ENCODE measurements at places on chromosomes 5 and 9.

DNA sequence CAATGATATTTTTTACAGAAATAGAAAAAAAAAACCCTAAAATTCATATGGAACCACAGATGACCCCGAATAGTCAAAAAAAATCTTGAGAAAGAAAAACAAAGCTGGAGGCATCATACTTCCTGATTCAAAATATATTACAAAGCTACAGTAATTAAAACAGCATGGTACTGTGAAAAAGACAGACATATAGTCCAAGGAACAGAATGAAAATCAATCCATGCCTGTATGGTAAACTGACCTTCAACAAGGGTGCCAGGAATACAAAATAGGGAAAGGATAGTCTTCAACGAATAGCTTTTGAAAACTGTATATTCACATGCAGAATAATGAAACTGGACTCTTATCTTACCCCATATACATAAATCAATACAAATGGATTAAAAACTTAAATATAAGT is 307.5 kb downstream of the MCTP1 start:
- DNase-seq: no peak

- no peak for DNase-seq
Observed at GRCh38 chr5:65506961-65507360, 25.2 kb upstream of the ADAMTS6 start.

GRCh38 chr9:107751567-107752210 is 262.1 kb upstream of the KLF4 start:
- peak; percentile 93 for DNase-seq

DNA sequence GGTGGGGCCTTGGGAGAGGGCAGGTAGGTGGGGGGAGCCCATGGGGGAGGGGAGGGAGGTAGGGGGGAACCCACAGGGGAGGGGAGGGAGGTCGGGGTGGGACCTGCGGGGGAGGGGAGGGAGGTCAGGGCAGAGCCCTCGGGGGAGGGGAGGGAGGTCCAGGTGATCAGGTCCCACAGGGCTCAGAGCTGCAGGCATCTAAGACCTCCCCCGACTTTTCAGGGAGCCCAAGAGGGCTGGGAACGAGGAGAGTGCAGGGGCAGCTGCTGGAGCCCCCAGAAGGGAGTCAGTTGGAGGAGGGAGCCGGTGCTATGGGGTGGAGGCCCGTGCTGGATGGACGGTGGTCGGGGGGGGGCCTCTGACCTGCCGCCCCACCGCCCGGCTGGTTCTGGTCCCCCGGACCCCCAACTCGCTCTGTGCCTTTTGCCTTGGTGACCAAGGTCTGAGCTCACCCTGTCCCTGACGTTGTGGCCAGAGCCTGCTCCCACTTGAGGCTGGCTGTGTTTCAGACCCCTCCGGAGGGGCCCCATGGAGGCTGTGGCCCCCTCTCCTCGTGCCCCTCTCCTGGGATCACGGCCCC is 31.8 kb downstream of the SLC9A3 start:
- no peak for DNase-seq

- no peak for DNase-seq
Observed at GRCh38 chr5:40093550-40093949, 586.2 kb upstream of the PTGER4 start.

- DNase-seq: peak; percentile 16
Observed at GRCh38 chr5:127358740-127359139, 68.1 kb downstream of the MEGF10 start.

DNA sequence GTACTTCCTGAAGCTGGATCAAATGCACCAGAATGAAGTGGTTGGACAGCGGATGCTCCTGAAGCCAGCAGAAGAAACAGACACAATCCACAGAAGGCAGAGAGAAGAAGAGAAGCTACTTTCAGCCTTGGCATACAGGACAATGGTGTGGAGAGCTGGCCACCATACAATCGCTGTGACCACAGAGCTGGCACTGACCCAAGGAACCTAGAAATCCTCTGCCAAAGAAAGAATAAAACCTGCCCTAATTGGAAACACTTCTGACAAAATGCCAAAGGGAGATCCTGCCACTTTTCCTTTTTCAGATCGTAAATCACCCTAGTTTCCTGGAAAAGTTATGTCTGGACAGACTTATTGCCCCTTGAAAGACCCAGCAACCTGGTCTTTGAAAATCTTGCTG is 77.8 kb downstream of the BAAT start:
- no peak for DNase-seq

DNA sequence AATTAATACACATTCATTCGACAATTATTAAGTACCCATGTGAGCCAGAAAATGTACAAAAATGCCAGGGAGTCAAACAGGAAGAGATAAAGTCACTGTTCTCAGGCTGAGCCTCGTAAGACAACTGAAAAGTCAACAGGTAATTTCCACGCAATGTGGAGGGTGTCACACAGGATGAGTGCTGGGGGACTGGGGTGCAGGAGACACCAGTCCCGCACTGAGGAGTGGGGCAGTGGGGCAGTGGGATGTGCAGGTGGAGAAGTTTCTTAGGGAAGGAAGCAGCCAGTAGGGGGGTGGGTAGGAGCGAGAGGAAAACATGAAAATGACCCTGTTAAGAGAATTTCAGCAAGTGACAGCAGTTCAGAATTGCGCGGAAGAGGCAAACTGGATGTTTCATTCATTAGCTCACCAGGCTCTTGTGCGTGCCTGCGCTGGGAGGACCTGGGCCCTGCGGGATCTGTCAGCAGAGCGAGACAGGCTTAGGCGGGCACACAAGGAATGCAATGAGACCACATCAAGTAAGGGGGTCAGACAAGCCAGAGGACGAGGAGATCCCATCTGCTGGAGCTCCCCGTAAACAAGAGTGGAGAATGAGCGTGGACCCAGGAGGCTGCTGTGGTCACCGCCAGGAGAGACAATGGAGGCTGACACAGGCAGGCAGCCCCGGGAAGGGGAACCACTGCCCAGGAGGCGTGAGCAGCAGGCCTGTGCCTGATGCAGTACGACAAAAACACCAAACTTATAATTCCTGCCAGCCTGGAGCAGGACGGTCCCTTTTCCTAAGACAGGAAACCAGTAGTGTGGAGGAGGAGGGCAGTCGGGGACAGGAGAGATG is 21.0 kb downstream of the CAMSAP1 start:
- no peak for DNase-seq

GRCh38 chr5:154409230-154409840 is 36.5 kb upstream of the SAP30L start:
- no peak for DNase-seq

DNA sequence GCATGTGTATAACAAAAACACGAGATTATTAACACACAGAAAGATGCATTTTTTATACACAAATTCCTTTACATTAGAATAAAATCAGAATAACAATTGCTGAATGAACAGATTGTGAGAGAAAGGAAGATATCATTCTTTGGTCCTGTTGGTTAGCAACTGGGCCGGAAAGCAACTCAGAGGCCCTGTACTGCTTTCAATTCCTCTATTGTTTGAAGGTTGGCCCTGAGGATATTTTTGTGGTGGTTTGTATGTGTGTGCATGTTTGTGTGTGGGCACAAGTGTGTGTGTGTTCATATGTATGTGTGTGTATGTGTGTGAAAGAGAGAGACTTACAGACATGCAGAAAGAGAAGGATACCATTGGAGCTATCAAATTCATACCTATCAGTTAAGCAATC is 356.8 kb upstream of the DMAC1 start:
- no peak for DNase-seq

GRCh38 chr5:66701244-66701643 is 105.1 kb downstream of the MAST4 start:
- DNase-seq: no peak

GRCh38 chr9:16445141-16445920 is 425.1 kb downstream of the BNC2 start:
- DNase-seq: no peak

- no peak for DNase-seq
Observed at GRCh38 chr5:39175273-39175955, 43.9 kb downstream of the FYB1 start.

DNA sequence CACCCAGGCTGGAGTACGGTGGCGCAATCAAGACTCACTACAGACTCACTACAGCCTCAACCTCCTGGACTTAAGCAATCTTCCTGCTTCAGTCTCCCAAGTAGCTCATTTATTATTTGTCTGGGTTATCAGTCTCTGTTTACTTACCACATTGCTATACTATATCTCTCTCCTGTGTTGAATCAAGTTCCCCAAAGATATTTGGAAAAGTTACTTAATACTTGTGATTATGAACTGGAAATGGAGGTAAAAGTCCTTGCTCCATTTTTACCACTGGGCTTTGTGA is 55.6 kb downstream of the ANGPTL2 start:
- DNase-seq: no peak

DNA sequence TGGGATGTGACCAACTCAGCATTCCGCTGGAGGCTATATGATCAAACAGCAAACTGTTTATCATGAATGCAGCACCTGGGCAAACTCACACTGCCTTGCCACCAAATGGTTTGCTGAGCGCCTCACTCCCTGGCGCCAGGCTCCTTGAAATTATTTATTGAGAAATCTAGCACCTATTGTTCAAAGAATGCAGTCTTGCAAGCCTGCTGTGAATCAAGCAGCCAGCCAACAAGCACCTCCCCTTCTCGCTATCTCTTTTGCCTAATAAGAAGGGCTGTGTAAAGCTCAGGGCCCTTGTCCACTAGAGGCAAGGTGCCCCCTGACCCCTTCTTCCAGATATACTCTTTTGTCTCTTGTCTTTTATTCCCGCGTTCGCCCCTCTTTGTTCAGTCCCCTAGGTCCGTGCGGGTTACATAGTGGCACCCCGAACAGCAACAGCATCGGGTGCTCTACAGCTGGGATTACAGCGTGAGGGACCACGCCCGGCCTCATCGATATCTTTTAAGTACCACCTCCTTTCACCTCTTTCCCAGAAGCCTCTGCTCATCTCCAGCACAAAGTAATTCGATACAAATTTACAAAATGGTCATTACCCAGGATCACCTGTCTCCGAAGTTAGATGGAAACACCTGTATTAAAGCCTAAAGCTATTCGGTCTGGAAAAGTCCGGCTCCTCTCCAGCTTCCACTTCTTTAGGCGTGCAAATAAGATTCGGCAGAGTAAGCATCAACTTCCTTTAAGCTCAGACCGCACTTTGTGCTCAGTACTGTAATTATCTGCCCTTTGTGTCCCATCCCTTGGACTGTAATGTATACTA is 896 bp downstream of the RIGI start:
- DNase-seq: peak; percentile 20

GRCh38 chr9:26746357-26747072 is 146.1 kb downstream of the CAAP1 start:
- DNase-seq: no peak

GRCh38 chr9:76667521-76667957 is 96.7 kb upstream of the PCA3 start:
- DNase-seq: no peak

DNA sequence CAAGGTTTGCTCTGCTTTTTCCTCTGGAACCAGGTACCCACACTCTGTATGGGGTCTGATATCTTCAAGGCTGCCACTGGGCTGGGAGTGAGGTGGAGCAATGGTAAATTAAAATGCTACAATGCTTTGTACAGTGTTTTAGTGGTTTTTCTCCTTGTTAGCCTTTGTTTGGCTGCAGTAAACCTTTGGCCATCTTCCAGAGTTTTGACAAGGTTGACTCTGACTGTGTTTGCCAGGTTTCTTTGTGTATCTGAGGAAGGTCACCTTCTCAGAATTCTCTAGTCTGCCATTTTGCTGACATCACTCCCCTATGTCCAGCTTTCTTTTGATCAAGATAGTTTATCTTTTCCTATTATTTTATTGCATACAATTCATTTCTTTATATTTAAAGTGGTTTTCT is 11.2 kb downstream of the SPATA31D1 start:
- no peak for DNase-seq

DNA sequence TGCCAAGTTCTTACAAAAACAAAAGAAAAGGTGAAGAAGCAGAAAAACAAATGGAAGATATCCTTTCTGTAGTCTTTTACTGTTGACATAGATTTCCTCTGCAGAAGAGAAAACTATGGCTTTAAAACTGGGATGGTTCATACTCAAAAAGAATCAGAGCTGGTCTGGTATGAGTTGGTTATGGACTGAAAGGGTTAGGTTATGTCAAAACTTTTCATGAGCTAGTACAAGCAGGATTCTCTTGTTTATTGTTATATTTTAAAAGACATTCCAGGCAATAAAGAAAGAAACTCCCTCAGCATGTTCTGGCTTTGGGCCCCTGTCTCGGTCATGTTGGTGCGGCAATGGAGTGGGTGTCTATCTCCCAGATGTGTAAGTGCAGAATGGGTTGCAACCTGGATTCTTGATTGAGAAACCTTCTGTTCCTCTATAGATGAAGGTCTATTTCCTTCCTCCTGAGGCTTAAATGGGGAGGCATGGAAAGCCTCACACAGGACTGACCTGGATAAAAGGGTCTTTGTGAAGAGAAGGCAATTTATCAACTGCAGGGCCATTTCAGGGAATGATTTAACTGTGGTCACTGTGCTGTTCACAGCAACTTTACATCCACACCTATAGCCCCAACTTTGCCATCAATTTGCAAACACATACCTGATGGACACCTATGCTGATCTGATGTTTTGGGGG is 209.6 kb upstream of the TNC start:
- DNase-seq: no peak

- peak; percentile 0 for DNase-seq
Observed at GRCh38 chr5:25190521-25191000, 545.8 kb upstream of the CDH10 start.

DNA sequence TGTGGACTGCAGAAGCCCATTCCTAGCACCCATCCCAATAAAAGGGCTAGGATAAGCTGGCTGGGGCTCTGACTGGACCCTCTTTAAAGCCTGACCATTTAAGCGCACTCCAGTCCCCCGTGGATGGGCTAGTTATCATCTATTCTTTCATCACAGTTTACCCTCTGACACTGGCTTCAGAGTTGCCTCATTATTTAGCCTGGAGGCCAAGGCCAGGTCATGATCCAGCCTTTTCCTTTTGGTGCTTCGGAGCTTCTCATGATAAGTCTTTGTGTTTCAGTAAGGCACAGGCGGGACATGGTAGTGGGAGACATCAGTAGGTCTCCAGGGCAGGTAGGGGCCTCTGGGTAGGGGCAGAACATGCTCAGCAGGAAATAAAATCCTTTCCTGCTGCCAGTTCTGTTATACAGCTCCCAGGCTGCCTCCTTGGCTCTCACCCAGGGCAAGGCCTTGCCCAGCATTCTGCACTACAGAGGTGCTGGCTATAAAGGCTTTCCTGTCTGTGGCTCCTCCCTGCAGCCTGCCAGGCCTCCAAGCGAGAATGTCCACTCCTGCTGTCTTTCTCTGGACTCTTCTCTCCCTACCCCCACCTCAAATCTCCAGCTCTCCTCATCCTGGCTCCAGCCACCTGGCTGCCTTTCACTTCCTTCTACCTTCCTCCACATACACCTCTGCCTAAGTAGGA is 128.8 kb downstream of the FSTL4 start:
- no peak for DNase-seq

DNA sequence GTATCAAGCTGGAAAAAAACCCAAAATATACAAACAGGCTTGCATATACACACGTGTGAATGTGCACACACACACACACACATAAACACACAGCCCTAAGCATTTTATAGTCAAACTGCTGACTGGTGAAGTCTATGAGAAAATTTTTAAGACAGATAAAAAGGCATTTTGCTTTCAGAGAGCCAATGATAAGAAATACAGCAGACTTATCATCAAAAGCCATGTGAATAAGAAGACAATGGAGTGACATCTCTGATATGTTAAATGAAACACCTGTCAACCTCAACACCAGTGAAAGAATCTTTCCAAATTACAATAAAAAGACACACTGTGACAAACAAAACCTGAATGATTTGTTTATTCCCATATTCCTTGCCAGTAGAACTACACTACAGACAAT is 233.3 kb downstream of the CDH9 start:
- DNase-seq: no peak

Measured in inflammatory macrophage treated with lipopolysaccharide for 1 hour (primary cell).